ENCODE measurements at places on chromosomes 1 and 21.

- DNase-seq = no peak
Measured at GRCh38 chr1:192140382-192140781, 17.9 kb upstream of the RGS18 start.

GRCh38 chr1:175757381-175758015, 14.1 kb upstream of the TNR start:
- DNase-seq = peak; percentile 12

DNA sequence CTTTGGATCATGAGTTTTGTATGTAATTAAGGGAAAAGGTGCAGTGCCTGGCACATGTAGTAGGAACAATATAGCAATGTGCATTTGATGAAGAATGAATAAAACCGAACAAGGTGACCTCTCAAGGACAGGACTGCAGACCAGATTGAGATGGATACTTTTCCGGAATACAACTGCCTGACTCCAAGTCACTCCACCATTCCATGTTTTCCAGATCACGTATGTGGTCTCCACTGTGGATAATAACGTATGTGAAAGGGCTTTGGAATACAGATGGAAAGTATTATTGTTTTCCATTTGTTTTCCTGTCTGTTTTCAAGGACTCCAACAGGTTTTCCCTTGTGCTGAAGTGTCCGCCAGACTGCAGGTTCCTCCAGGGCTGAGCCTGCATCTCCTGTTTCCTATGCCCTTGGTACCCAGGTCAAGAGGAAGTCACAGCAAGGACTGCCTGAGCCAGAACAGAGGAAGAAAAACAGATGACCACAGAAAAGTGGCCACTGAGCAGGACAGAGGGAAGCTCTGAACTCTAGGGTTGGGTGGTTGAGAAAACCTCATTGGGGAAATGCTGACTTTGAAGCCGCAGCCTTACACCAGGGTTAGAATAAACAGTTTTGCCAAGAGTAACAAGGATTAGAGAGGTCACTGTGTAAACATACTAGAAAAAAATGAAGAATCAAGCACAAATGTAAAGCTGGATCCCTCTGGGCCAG, 4.0 kb downstream of the CFAP45 start:
- peak; percentile 34 for DNase-seq

GRCh38 chr21:33540711-33541104, 1.2 kb downstream of the GART start:
- no peak for DNase-seq

DNA sequence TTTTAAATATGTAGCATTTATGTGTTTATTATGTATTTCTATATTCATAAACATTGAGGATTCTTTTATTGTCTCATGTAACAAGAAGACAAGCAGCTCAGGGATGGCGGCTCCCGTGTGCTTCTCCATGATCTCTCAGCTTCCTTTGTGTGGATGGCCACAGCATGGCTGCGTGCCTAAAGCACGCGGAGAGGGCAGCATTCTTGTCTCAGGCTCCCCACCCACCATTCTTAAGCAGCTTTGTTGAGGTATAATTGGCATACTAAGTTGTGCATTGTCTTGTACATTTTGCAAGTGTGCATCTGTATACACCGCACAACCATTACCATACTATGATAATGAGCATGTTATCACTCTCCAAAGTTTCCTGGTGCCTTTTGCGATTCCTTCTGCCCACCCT, 81.6 kb downstream of the CAMTA1 start:
- DNase-seq = no peak

DNA sequence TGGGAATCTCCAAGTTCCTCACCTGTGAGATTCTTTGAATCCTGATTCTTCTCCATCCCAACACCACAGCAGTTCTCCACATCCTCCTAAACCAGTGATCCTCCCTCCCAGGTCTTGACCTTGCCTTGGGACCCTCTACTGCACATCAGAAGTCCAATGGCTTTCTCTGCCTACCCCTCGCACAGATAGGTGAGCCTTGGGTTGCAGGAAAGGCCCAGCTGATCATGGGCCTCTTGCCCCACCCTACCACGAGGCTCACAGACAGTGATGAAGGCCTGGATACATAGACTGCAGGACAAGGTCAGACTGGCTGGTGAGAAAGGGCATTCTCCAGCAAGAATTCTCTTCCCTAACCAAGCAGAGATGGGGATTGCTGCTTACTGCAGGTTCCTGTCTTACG, 825 bp downstream of the FABP3 start:
- DNase-seq = no peak

- no peak for DNase-seq
Measured at GRCh38 chr1:160827418-160827817, 31.4 kb downstream of the LY9 start.

GRCh38 chr1:43836267-43836951, 97.2 kb upstream of the ARTN start:
- DNase-seq = no peak

DNA sequence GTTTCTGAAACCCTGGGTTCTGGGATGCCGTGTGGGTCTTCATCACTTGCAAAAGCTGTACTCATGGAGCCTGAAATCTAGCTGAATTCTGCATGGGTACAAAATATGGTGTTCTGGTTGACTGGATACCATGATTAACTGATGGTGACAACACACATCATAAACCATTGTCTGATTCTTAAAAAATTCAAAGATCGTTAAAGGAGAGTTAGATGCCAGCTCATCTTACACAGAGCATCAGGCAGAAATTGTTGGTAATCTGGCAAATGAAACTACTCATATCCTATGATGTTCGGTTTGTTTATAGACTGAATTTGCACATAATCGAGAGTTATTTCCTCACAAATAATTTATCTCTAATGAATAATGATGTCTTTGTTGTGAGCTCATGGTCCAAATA, 218.1 kb upstream of the PKN2 start:
- no peak for DNase-seq

- DNase-seq = no peak
Measured at GRCh38 chr1:188371295-188371806, 1542.6 kb downstream of the PLA2G4A start.

GRCh38 chr1:11187494-11187893, 1.7 kb upstream of the ANGPTL7 start:
- DNase-seq = no peak

GRCh38 chr1:23129846-23130245, 38.8 kb downstream of the LUZP1 start:
- DNase-seq = peak; percentile 68

GRCh38 chr21:35748678-35749314, 311.5 kb downstream of the SETD4 start:
- DNase-seq = no peak

GRCh38 chr1:205923651-205924459, 19.4 kb downstream of the SLC26A9 start:
- DNase-seq = no peak

DNA sequence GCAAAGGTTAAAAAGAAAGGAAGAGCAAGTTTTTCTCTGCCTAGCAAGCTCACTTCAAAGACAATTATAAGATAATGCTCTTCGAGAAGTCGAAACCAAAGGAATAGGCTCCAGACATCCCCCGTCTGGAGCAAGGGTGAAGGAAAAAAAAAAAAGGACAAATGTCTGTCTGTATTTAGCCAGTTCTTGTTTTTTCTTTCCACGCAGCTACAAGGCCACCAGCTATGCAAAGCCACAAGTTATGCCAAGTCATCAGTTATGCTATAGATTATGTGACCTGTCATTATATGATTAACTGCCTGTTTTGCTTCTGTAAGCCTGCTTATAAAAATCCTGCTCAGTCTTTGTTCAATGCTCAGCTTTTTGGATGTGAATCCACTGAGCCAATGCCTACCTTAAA, 2.4 kb upstream of the THEM5 start:
- no peak for DNase-seq

DNA sequence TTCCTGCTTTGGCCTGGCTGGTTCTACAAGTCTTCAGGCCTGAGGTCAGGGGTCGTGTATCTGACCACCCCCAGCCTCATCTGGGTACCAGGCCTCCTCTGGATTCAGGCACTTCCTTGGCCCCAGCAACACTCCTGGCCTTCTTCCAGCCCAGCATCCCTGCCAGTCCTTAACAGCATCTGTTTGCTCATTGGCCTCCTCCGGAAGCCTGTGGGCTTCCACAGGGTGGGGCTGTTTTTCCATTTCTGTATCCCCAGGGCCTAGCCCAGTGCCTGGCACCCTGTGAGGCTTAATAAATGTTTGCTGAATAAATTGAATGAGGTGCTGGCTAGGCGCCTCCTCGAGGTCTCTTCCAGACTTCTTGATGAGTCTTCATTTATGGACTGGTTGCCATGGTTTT, 21.5 kb upstream of the GPR37L1 start:
- DNase-seq = no peak

- no peak for DNase-seq
Measured at GRCh38 chr1:11749996-11750395, 12.0 kb upstream of the C1orf167 start.

DNA sequence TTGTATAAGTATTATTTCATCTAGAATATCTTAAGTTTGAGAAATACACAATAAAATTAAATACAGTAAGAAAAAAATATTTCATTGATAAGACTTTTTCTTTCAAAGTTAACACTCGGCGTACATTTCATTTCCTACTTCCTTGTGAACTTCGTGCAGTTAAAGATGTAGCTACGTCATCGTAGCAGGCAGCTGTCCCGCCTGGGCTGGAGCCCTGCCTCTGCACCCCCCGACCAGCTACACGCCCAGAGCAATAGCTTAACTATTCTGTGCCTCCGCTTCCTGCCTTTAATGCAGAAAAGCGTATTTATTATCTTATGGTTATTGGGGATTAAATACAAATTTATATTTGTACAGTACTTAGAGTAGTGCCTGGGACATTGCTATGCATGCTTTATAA, 53.5 kb downstream of the CLSTN1 start:
- DNase-seq = no peak
